CD4-positive, alpha-beta T cell treated with Interleukin-15 for 4 hours (primary cell): ENCODE measurements at places on chromosomes 2 and 18.

- no peak for DNase-seq
Measured at GRCh38 chr2:58770846-58771245, 529.7 kb upstream of the FANCL start.

DNA sequence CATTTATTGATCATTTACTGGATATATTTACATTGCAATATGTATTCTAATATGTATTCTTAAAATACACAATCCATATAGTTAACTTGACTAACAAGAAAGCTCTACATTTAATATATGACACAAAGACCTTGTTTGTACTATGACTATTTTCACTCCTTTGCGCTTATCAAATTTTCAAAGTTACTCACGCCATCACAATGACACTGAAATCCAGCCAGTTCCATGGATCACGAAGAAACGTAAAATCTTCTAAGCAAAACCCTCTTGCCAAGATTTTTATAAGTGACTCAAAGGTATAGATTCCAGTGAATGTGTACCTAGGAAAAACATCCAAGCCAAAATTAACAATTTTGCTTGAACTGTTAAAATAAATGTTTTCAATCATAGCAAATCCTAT, 39.6 kb downstream of the SCN3A start:
- DNase-seq = no peak

GRCh38 chr2:37512971-37513370, 158.5 kb downstream of the CDC42EP3 start:
- DNase-seq = no peak

DNA sequence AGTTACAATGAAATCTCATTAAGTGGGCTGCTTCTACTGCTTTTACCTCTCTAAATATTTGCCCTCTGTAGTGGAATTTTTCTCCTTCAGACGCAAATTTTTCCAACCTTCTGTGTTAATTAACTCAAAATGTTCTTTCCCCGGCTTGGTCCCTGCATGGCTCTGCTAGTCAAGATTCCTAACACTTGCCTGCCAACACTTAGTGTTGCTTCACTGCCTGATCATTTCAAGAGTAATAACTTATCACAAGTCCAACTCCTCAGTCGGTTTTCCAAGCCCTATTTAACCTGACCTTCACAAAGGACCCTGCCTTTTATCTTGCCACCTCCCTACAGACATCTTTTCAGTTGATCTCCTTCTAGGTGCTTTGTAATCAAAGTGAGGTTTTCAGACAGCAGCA, 142.7 kb downstream of the HRH4 start:
- no peak for DNase-seq

- peak; percentile 10 for DNase-seq
Measured at GRCh38 chr2:69309351-69310110, 77.5 kb downstream of the GFPT1 start.

DNA sequence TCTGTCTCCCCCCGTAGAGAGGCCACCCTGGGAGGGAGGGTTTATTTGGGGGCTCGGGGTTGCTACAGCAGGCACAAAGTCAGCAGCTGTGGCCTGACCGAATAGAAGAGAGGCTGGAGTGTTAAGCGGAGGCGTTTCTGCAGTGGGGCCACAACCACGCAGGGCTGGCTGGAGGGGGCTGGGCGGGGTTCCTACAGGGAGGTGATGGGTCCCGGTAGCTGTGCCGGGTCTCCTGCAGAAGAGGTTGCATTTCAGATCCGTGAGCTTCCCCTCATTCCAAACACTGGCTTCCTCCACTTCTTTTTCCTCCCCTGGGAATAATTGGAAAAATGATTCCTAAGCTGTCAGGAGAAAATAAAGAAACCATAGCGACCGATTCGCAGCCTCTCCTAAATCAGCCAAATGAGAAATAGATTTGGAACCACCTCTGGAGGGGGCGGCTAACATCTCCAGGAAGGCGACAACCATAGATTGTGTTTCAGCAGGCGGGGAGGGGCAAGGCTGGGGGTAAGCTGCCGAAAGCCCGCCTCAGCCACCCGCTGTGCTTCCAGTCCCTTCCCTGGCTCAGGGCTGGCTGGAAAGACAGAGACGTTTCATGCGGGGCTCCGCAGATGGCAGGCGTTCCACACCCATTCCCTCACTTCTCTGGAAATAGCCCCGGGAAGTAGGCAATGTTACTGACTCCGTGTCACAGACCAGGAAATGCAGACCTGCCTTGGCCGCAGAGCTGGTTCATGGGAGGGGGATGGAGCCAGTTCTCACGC, 85.6 kb upstream of the TAF1B start:
- no peak for DNase-seq

GRCh38 chr18:48949606-48950535, 894 bp downstream of the SMAD7 start:
- no peak for DNase-seq

DNA sequence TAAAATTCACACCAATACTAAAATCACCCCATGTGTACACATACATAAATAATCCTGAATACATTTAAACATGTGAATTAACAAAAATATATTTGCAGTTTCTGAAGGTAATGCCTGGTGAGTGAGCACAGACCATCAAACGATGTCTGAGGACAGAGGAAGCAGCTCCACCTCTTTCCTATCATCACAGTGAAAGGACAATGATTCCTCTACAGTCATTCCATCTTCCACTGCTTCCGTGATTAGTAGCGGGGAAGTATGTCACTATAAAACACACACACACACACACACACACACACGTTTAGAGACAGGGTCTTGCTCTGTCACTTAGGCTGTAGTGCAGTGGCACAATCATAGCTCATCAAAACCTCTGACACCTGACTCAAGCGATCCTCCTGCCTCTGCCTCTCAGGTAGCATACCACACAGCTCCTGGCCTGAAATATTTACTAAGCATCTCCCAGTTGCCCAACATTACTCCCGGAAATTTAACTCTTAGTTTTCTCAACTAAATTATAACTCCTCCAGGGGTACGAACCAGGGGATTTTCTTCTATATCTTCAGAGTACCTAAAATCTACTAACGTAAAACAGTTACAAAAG, 12.8 kb downstream of the FAM210A start:
- DNase-seq = no peak

DNA sequence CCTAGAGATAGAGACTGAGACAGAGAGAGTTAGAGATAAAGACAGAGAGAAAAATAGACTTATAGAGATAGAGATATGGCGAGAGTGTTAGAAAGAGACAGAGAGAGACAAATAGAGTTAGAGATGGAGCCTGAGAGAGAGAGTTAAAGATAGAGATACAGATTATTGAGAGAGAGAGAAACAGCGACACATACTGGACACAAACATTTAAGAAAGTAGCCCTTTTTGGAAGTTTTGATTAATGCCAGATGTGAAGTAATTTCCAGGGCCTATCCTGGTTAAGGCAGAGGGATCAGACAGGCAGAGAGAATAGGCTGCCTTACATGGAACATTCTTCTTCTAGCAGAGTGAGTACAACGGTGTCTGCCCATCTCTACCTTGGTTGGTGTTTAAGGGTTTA, 311.6 kb upstream of the CDH7 start:
- no peak for DNase-seq

GRCh38 chr2:131125195-131125757, 20.1 kb downstream of the PLEKHB2 start:
- DNase-seq = no peak

DNA sequence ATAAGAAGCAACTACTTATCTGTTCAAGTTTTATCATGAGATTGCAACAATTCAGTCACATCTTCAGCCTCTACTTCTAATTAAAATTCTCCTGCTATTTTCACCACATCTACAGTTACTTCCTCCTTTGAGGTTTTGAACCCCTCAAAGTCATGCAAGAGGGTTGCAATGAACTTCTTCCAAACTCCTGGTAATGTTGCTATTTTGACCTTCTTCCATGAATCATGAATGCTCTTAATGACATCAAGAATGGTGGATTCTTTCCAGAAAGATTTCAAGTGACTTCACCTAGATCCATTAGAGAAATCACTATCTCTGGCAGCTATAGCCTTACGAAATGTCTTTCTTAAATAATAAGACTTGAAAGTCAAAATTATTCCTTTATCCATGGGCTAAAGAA, 1052.8 kb upstream of the NRXN1 start:
- no peak for DNase-seq

- no peak for DNase-seq
Measured at GRCh38 chr2:99694331-99694730, 204.5 kb upstream of the REV1 start.

- DNase-seq = no peak
Measured at GRCh38 chr18:25503567-25504081, 151.7 kb upstream of the ZNF521 start.

- DNase-seq = no peak
Measured at GRCh38 chr2:192146069-192147015, 48.4 kb downstream of the TMEFF2 start.

- no peak for DNase-seq
Measured at GRCh38 chr2:39095624-39096023, 25.2 kb downstream of the SOS1 start.

DNA sequence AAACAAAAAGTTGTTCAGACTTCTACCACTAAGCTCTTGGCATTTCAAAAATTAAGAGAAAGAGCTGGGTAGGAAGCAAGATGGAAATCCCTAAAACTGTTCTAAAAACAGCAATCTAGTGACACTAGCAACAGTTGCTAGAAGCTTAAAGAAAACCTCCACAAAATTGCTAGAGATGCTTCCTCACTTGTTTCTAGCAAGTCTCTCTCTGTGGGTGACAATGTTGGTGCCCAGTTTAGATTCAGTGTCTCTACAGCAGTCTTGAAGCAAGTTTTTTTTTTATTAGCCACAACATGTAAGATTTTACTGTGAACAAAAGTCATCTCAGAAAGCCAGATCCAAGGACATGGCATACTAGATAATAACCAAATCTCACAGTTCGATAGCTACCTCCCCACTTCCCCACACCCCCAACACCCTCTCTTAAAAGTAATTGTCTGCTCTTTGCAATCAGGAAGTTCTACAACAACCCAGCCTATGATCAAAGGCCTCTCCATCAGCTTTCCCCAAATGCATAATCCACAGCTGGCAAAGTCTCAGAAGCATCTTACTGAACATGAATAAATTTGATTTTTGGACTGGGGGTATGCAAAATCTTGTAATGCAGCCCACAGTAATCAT, 70.0 kb downstream of the ANKRD44 start:
- DNase-seq = peak; percentile 54

DNA sequence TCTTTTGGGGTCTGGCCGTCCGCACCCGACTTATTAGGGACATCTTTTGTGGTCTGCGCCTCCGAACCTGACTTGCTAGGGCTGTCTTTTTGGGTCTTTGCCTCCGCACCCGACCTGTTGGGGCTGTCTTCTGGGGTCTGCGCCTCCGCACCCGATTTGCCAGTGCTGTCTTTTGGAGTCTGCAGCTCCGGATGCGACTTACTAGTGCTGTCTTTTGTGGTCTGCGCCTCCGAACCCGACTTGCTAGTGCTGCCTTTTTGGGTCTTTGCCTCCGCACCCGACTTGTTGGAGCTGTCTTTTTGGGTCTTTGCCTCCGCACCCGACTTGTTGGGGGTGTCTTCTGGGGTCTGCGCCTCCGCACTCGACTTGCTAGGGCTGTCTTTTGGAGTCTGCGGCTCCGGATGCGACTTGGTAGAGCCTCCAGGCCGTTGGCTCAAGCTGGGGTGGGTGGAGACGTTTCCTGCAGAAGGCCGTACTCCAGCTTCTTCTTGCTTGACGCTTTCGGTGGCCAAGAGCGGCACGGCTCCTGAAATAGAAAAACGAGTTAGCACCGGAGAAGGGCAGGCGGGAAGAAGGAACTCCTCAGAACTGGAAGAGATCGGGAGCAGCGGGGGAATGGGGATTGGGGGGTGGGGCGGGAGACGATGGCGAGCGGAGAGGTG, 498 bp downstream of the TGOLN2 start:
- DNase-seq = peak; percentile 52

GRCh38 chr2:10048501-10049171, 5.3 kb downstream of the KLF11 start:
- DNase-seq = peak; percentile 58
